Mesothelial cell of epicardium (in vitro differentiated cells): ENCODE measurements at places on chromosomes 12 and 14. TPM values are rescaled to one million over a fixed set of nuclear protein-coding genes. Genes with fewer than 3 reads are reported as not detected.

The ALKBH2 gene
- total RNA-seq: 37.3 to 39.6 TPM (median 37.4 TPM) in 3 replicates

The NTF3 gene
- total RNA-seq: 6.7 to 9.4 TPM (median 8.6 TPM) in 3 replicates

The ATL1 gene
- total RNA-seq: 1.5 to 2.9 TPM (median 1.8 TPM) in 3 replicates

The SLC35F4 gene
- not detected in 3 replicates for total RNA-seq

The SLC25A21 gene
- 1.8 to 3.7 TPM (median 2.3 TPM) in 3 replicates for total RNA-seq

The LTB4R2 gene
- 13.0 to 14.9 TPM (median 14.8 TPM) in 3 replicates for total RNA-seq

The HOXC9 gene
- 1.1 to 2.0 TPM (median 1.6 TPM) in 3 replicates for total RNA-seq

The SPX gene
- total RNA-seq: not detected in 3 replicates

The PRH2 gene
- total RNA-seq: not detected in 3 replicates

The KRT6C gene
- total RNA-seq: not detected in 3 replicates

The MMP17 gene
- 1.8 to 2.0 TPM (median 1.9 TPM) in 3 replicates for total RNA-seq

The KRT78 gene
- total RNA-seq: not detected in 3 replicates

The SYNDIG1L gene
- 0.38 to 0.58 TPM (median 0.38 TPM) in 3 replicates for total RNA-seq

The CCDC38 gene
- 0.09 to 0.13 TPM in 2 of 3 replicates, not detected in the other for total RNA-seq

The REM2 gene
- 2.6 to 3.0 TPM (median 3.0 TPM) in 3 replicates for total RNA-seq

The TROAP gene
- total RNA-seq: 29.5 to 30.8 TPM (median 29.8 TPM) in 3 replicates

The PYM1 gene
- total RNA-seq: 21.1 to 23.8 TPM (median 22.9 TPM) in 3 replicates

The BEGAIN gene
- total RNA-seq: 4.7 to 6.7 TPM (median 5.1 TPM) in 3 replicates

The TTC6 gene
- total RNA-seq: 2.7 to 3.5 TPM (median 2.8 TPM) in 3 replicates

The NUMB gene
- 85.8 to 89.8 TPM (median 88.0 TPM) in 3 replicates for total RNA-seq

The SINHCAF gene
- 241 to 262 TPM (median 246 TPM) in 3 replicates for total RNA-seq

The RAD52 gene
- 21.6 to 25.0 TPM (median 23.4 TPM) in 3 replicates for total RNA-seq

The SLC2A14 gene
- 4.7 to 5.1 TPM (median 4.9 TPM) in 3 replicates for total RNA-seq

The NID2 gene
- total RNA-seq: 103 to 124 TPM (median 120 TPM) in 3 replicates

The PTPRR gene
- total RNA-seq: 0.38 to 0.60 TPM (median 0.52 TPM) in 3 replicates

The GON7 gene
- 5.0 to 5.6 TPM (median 5.3 TPM) in 3 replicates for total RNA-seq

The TMEM179 gene
- 5.9 to 7.3 TPM (median 6.0 TPM) in 3 replicates for total RNA-seq

The KRT7 gene
- 85.5 to 90.3 TPM (median 86.6 TPM) in 3 replicates for total RNA-seq

The ENDOU gene
- total RNA-seq: 0.11 to 0.51 TPM (median 0.29 TPM) in 3 replicates

The STYX gene
- 9.5 to 11.4 TPM (median 10.1 TPM) in 3 replicates for total RNA-seq

The GLI1 gene
- total RNA-seq: 6.0 to 10.1 TPM (median 8.4 TPM) in 3 replicates

The PROX2 gene
- total RNA-seq: not detected in 3 replicates

The RFX4 gene
- total RNA-seq: not detected in 3 replicates

The PTGR2 gene
- 12.4 to 14.5 TPM (median 14.0 TPM) in 3 replicates for total RNA-seq

The CRIP1 gene
- total RNA-seq: 17.1 to 28.2 TPM (median 26.6 TPM) in 3 replicates

The GLT8D2 gene
- 10.1 to 13.1 TPM (median 11.1 TPM) in 3 replicates for total RNA-seq

The RD3L gene
- not detected in 3 replicates for total RNA-seq

The GLRX5 gene
- 35.6 to 38.5 TPM (median 38.4 TPM) in 3 replicates for total RNA-seq

The FAR2 gene
- 7.0 to 7.4 TPM (median 7.2 TPM) in 3 replicates for total RNA-seq

The BEST3 gene
- 0.11 to 0.52 TPM (median 0.24 TPM) in 3 replicates for total RNA-seq

The TAS2R9 gene
- total RNA-seq: 0.50 to 0.64 TPM (median 0.56 TPM) in 3 replicates

The CCDC175 gene
- total RNA-seq: 0.16 TPM in 1 of 3 replicates, not detected in the others

The OTOGL gene
- 0.45 to 0.60 TPM (median 0.51 TPM) in 3 replicates for total RNA-seq

The CLEC14A gene
- total RNA-seq: 0.13 TPM in 1 of 3 replicates, not detected in the others
